Esophagus squamous epithelium (tissue), 5 donors: ENCODE measurements at places on chromosomes 7 and 10. TPM values are rescaled to one million over a fixed set of nuclear protein-coding genes. Genes with fewer than 3 reads are reported as not detected.
A peak's percentile ranks its signal among the peaks of the same experiment; 100 is the strongest.

Gene FOXP2
- total RNA-seq, result 6.7 TPM

Gene PSMA2
- 123 TPM for total RNA-seq

Gene NPSR1
- total RNA-seq, result not detected

Gene COL13A1
- total RNA-seq, result 2.0 TPM

Gene LYZL2
- not detected for total RNA-seq

Gene FAM25G
- total RNA-seq, result not detected

Gene PAPSS2
- 13.3 TPM for total RNA-seq

Gene TUBAL3
- total RNA-seq, result 0.19 TPM

Gene LRIT1
- not detected for total RNA-seq

Gene NXPH1
- not detected for total RNA-seq

DNA sequence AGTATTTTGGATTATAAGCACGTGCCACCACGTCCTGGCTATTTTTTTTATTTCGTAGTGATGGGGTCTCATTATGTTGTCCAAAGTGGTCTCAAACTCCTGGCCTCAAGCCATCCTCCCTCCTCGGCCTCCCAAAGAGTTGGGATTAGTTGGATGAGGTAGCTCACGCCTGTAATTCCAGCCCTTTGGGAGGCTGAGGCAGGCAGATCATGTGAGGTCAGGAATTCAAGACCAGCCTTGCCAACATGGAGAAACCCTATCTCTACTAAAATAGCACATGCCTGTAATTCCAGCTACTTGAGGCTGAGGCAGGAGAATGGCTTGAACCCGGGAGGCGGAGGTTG is 21.8 kb upstream of the YWHAG start:
- H3K27me3 ChIP-seq, result no peaks in the 10 kb centered on the region
- H3K4me3 ChIP-seq, result peak overlapping the region; percentile 67
- no peaks in the 10 kb centered on the region for H3K36me3 ChIP-seq
- peaks cover 8% of the 10 kb centered on the region for H3K4me1 ChIP-seq
- no peak for DNase-seq
- H3K27ac ChIP-seq, result peak overlapping the region; percentile 98

- H3K27me3 ChIP-seq, result no peaks in the 10 kb centered on the region
- H3K4me3 ChIP-seq, result peak overlapping the region; percentile 51
- no peak for DNase-seq
- peaks cover 9% of the 10 kb centered on the region for H3K4me1 ChIP-seq
These were observed 177.4 kb upstream of the PLXDC2 start for GRCh38 chr10:19638896-19639233.

GRCh38 chr7:68840991-68841390 is 757.3 kb upstream of the AUTS2 start:
- H3K36me3 ChIP-seq, result no peaks in the 10 kb centered on the region
- DNase-seq, result no peak
- H3K27me3 ChIP-seq, result no peaks in the 10 kb centered on the region
- no peak overlapping the region for H3K4me3 ChIP-seq

- no peak for DNase-seq
- H3K27ac ChIP-seq, result no peak overlapping the region
- H3K4me1 ChIP-seq, result no peaks in the 10 kb centered on the region
- no peaks in the 10 kb centered on the region for H3K27me3 ChIP-seq
- H3K4me3 ChIP-seq, result no peak overlapping the region
These were observed 187.7 kb upstream of the CNTNAP2 start for GRCh38 chr7:145928937-145929336.

GRCh38 chr7:95028683-95029082 is 121.3 kb downstream of the PPP1R9A start:
- DNase-seq, result no peak
- no peaks in the 10 kb centered on the region for H3K27me3 ChIP-seq
- no peaks in the 10 kb centered on the region for H3K36me3 ChIP-seq
- no peaks in the 10 kb centered on the region for H3K4me1 ChIP-seq

DNA sequence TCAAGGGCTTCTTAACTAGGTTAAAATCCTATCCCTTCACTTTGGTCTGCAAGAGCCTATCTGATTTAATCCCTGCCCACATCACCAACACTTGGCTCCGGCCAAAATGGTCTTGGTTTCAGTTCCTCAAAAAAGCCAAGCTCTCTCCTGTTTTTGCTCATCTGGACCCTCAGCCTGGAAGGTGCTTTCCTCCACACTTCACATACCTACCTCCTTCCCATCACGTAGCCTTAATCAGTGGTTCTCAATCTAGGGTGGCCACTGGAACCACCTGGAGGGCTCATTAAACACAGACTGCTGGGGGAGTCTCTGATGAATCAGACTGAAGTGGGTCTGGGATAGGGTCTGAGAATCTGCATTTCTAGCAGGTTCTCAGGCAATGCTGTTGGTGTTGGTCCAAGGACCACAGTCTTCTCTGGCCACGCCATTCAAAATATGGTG is 227.0 kb upstream of the AOAH start:
- H3K27ac ChIP-seq, result no peak overlapping the region
- no peak for DNase-seq
- H3K27me3 ChIP-seq, result no peaks in the 10 kb centered on the region
- peaks cover 8% of the 10 kb centered on the region for H3K4me1 ChIP-seq
- no peaks in the 10 kb centered on the region for H3K36me3 ChIP-seq

DNA sequence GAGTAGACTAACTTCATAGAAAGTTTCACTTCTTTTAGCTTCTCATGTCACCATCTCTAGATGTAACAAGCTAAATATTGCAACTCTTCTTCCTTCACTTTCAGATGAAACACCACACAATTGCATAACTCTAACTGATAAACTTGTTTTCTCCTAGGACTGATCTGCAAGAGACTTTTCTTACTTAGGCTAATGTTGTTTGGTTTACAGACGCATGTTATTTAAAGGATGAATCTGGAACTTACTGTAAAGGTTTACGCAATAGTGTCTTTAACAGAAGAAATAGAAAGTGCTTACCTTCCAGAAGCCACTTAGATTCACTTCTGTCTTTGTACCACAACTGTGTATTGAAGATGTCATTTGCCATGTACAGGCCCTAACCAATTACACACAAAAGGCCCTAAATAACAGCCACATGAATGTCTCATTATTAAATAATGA is 22.1 kb upstream of the ZC3HAV1 start:
- no peaks in the 10 kb centered on the region for H3K36me3 ChIP-seq
- DNase-seq, result no peak
- no peak overlapping the region for H3K27ac ChIP-seq

GRCh38 chr7:123961771-123962170 is 36.7 kb downstream of the SPAM1 start:
- H3K36me3 ChIP-seq, result no peaks in the 10 kb centered on the region
- H3K27me3 ChIP-seq, result no peaks in the 10 kb centered on the region
- H3K27ac ChIP-seq, result no peak overlapping the region
- no peak for DNase-seq
- no peak overlapping the region for H3K4me3 ChIP-seq

GRCh38 chr10:61410353-61411070 is 42.7 kb downstream of the TMEM26 start:
- H3K4me1 ChIP-seq, result no peaks in the 10 kb centered on the region
- no peaks in the 10 kb centered on the region for H3K36me3 ChIP-seq
- DNase-seq, result no peak
- H3K4me3 ChIP-seq, result no peak overlapping the region

- H3K36me3 ChIP-seq, result peaks cover 25% of the 10 kb centered on the region
- peaks cover 16% of the 10 kb centered on the region for H3K4me1 ChIP-seq
- no peaks in the 10 kb centered on the region for H3K27me3 ChIP-seq
- H3K27ac ChIP-seq, result peak overlapping the region; percentile 93
These were observed 1.4 kb downstream of the ZNF282 start for GRCh38 chr7:149196705-149197171.

GRCh38 chr7:22604246-22604645 is 104.3 kb upstream of the STEAP1B start:
- H3K27ac ChIP-seq, result no peak overlapping the region
- H3K4me1 ChIP-seq, result peaks cover 5% of the 10 kb centered on the region
- H3K36me3 ChIP-seq, result no peaks in the 10 kb centered on the region
- DNase-seq, result no peak
- no peaks in the 10 kb centered on the region for H3K27me3 ChIP-seq

- H3K4me1 ChIP-seq, result no peaks in the 10 kb centered on the region
- no peak for DNase-seq
- H3K27ac ChIP-seq, result no peak overlapping the region
These were observed 38.9 kb upstream of the PRKG1 start for GRCh38 chr10:51035344-51035743.

GRCh38 chr7:780516-780915 is 51.8 kb upstream of the SUN1 start:
- H3K4me1 ChIP-seq, result no peaks in the 10 kb centered on the region
- H3K27me3 ChIP-seq, result no peaks in the 10 kb centered on the region
- no peak for DNase-seq
- no peak overlapping the region for H3K27ac ChIP-seq

- DNase-seq, result no peak
- H3K4me1 ChIP-seq, result peaks cover 25% of the 10 kb centered on the region
- no peaks in the 10 kb centered on the region for H3K27me3 ChIP-seq
These were observed 90.3 kb downstream of the CHN2 start for GRCh38 chr7:29284696-29285443.

- DNase-seq, result no peak
- no peak overlapping the region for H3K27ac ChIP-seq
- H3K27me3 ChIP-seq, result no peaks in the 10 kb centered on the region
- H3K36me3 ChIP-seq, result no peaks in the 10 kb centered on the region
These were observed 224.3 kb downstream of the SFMBT2 start for GRCh38 chr10:7186387-7187018.

DNA sequence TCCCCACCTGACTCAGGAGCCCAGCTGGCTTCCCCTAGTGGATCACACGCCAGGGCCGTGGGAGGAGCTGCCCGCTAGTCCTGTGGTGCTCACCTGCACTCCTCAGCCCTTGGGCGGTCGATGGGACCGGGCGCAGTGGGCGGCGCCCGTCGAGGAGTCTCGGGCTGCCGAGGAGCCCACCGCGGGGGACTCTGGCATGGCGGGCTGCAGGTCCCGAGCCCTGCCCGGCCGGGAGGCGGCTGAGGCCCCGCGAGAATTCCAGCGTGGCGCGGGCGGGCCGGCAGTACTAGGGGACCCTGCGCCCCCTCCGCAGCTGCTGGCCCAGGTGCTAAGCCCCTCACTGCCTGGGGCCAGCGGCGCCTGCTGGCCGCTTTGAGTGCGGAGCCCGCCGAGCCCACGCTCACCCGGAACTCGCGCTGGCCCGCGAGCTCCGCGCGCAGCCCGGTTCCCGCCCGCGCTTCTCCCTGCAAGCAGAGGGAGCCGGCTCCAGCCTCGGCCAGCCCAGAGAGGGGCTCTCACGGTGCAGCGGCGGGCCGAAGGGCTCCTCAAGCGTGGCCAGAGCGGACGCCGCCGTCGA is 367.9 kb downstream of the TYW1 start:
- no peaks in the 10 kb centered on the region for H3K4me1 ChIP-seq
- H3K36me3 ChIP-seq, result no peaks in the 10 kb centered on the region
- H3K27ac ChIP-seq, result no peak overlapping the region
- DNase-seq, result no peak

DNA sequence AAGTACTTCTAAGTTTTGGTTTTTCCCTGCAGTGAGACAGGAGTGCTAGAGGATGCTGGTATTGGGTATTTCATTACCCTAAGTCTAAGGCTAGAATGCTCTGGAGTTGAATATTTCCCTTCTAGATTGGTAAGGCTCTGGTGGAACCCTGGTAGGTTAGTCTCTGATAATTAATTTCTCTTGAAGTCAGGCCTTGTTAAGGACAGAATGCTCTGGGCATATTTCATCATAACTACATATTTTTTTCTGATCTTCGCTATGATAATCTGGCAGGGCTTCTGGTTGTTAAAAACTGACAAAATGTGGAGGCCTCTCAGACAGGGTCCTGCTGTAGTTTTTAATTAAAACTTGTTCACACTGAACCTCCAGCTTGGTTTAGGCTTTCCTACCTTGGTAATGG is 83.8 kb downstream of the CDK13 start:
- DNase-seq, result no peak
- H3K4me1 ChIP-seq, result no peaks in the 10 kb centered on the region
- H3K27ac ChIP-seq, result no peak overlapping the region
- peaks cover 55% of the 10 kb centered on the region for H3K36me3 ChIP-seq
- H3K4me3 ChIP-seq, result no peak overlapping the region

DNA sequence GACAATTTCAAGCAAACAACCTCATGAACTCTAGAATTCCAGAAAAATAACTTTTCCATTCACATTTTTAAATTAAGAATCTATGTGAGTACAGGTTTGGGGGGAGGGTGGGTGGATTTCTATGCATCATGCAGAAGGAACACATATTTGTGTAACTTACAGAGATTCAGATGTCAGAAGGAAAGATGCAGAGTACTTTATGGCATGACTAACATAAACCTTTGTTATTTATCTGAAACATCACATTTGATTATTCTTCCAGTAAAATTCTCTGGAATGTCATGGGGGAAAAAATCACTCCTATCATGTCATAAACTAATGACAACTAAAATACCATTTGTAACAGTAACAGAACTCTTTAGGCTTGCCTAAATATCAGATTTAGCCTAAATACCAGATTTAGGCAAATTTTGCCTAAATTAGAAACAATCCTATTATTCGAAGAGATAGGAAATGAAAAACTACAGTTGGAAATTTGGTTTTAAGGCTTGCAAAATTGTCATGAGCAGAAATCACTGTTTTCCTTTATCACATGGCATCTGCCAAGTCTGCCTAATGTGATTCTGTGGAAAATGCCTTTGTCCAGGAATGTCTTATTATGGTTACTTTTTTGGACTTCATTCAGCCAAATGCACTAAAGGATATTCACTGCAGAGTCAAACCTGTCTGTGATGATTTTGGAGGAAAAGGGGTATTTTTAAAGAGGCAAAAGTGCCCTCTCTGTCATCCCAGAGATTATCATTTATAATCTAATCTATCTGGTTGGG is 527.7 kb upstream of the CELF2 start:
- H3K27ac ChIP-seq, result no peak overlapping the region
- DNase-seq, result no peak
- no peaks in the 10 kb centered on the region for H3K36me3 ChIP-seq
- no peak overlapping the region for H3K4me3 ChIP-seq
- no peaks in the 10 kb centered on the region for H3K27me3 ChIP-seq

GRCh38 chr7:88042803-88043202 is 108.8 kb downstream of the ADAM22 start:
- H3K27me3 ChIP-seq, result no peaks in the 10 kb centered on the region
- H3K27ac ChIP-seq, result no peak overlapping the region
- H3K4me1 ChIP-seq, result no peaks in the 10 kb centered on the region
- no peak for DNase-seq

DNA sequence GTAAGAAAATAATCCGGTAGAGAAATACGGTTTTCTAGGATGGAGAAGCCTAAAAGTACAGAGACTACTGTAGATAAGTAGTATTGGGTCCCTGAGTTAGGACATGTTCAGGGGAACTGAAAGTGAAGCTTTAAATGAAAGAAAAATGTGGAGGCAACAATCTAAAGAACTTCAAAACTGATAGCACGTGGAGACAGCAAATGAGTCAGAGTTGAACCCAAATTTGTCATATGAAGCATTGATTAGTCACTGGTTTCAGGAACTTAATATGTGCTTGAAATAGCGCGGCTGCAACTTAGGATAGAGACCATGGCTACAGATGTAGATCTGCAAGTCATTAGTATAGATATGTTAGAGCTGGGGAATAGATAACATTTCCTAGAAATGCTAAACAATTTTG is 1138.6 kb upstream of the SORCS1 start:
- H3K27ac ChIP-seq, result no peak overlapping the region
- no peaks in the 10 kb centered on the region for H3K4me1 ChIP-seq
- no peak overlapping the region for H3K4me3 ChIP-seq
- H3K36me3 ChIP-seq, result no peaks in the 10 kb centered on the region
- DNase-seq, result no peak
